Myocyte (in vitro differentiated cells): ENCODE measurements at places on chromosomes 3 and 15.

GRCh38 chr3:138046955-138047354, 37.0 kb downstream of the CLDN18 start:
- no peak for DNase-seq

DNA sequence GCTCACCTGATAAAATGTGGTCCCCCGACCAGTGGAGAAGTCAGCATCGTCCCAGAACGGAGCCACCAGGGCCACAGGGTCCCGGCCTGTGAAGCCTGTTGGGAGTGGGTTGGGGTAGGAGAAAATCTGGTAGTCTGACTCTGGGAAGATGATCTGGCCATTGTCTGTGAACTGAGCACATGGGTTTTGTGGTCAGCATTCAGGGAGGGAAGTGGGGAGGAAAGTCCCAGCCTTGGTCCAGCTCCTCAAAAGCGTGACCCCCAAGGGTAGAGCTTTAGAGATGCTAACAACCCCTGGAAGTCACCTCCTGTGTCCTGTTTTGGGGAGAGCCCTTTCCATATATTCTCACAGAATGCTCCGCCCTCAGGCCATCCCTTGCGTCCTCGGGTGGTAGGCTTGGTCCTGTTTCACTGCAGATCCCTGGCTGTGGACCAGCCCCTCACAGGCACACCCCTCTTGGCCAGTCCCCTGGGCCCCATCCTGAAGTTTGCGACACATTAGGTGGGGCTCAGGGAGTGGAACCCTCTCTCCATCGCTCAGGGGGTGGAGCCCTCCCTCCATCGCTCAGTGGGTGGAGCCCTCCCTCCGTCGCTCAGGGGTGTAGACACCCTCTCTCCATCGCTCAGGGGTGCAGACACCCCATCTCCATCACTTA, 40.0 kb downstream of the MUC4 start:
- no peak for DNase-seq

- DNase-seq, result no peak
Measured at GRCh38 chr3:139378587-139379241, 10.7 kb downstream of the COPB2 start.

- no peak for DNase-seq
Measured at GRCh38 chr15:77071305-77072223, 655 bp upstream of the TSPAN3 start.

DNA sequence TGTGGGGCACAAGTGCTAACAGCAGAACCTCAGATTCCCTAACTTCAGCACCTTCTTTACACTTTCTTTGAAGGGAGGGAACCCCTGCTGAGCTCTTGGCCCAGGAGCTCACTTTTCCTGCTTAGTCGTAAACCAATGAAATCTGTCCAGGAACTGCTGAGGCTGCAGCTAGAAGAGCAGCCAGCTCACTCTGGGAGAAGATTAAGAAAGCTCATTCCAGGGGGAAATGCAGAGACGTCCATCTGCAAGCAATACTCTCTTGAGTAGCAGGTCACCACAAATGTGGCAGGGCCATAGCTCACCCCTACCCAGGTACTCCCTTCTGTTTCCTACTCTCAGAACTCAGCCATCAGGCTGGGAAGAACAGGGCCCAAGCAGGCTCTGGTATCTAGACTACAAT, 103.3 kb downstream of the WDR76 start:
- no peak for DNase-seq

DNA sequence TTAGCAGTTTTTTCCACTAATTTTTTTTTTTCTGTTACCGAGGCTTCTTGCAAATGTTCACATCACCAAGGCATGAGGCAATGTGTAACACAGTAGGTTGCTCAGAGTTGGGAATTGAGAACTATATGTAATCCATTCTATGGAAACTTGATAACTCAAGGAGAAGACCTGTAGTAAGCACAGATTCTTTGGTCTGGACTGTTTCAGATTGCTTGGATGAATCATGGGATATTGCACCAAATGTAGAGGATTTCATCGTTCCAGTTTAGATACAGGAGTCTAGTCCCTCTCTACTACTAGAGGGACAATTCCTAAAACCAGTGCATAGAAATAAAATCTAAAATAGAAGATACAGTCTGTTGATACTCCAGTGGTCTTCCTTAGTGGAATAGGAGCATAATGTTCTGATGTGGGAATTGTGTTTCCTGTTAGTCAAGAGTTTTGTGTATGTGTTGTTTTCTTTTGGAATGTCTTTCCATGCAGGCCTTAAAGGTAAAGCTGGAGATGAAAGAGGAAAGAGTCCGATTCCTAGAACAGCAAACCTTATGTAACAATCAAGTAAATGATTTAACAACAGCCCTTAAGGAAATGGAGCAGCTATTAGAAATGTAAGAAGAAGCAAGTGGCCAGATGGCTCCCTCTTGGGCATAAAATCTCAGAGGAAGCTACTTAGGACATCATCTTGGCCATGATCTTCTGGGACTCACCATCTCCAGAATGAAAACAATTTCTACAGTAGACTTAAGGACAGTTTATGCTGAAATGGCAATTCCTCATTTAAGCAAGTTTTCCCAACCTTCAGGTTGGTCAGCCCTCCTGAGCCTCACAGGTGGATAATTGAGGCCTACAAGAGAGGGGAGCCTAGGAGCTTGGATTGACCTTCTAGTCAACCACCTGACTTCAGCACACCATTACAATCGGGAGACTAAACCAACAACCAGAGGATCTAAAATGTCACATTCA, 10.7 kb downstream of the KNSTRN start:
- DNase-seq, result no peak

DNA sequence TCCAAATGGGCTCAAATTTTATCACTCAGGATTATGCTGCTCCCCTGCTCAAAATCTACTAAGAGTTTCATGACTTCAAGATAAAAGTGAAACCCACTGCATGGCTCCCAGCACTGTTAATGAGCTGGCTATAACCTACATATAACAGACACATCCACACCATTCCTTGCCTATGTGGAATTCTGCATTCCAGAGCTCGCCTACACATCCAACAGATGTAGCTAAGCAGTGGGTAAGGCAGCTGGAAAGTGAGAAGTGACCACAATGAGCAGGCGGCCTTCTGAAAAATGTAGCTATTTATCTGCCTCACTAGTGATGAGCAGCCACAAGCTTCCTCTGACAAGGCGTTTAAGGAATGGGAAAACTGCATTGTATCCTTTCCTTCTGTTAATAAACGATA, 92.0 kb upstream of the TRIM42 start:
- peak; percentile 77 for DNase-seq

GRCh38 chr3:151404316-151404715, 19.8 kb upstream of the P2RY12 start:
- peak; percentile 18 for DNase-seq

- DNase-seq, result no peak
Measured at GRCh38 chr15:70519616-70520015, 243.7 kb downstream of the UACA start.

- DNase-seq, result no peak
Measured at GRCh38 chr3:145248928-145249327, 912.1 kb downstream of the PLOD2 start.

GRCh38 chr15:90869601-90870353, 1.4 kb downstream of the FURIN start:
- DNase-seq, result peak; percentile 41

GRCh38 chr15:63212050-63213004, 22.9 kb downstream of the RAB8B start:
- no peak for DNase-seq

GRCh38 chr3:61439122-61439458, 122.3 kb upstream of the PTPRG start:
- DNase-seq, result peak; percentile 14

DNA sequence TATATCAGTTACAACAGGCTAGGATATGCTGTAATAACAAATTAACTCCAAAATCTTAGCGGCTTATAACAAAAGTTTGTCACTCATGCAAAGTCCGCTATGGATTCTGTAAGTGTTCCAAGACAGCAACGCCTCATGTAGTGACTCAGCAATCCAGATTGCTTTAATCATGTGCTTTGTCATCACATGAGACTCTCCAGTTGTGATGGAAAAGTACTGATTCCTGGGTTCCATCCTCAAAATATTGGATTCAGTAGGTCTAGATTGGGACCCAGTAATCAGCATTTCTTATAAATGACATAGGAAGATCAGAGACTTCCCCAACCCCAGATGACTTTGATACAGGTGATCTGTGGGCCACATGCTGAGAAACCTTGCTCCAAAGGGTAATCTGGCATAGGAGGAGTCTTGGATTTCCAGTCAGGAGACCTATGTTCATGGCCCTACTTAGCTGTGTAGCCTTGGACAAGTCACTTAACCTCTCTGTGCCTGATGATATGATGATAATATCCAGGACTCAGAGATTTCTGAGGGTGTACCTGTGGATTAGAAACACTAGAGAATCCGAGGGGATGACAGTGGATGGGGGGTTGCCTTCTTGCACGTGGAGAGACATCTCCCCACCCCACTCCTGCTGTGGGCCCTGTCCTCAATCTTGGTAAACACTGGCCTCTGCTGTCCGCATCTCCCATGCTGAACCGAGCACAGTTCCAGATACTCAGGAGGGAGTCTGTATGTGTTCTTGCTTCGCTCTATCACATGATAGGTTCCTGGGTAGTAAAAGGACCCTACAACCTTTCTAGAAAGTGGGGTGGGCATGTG, 65.5 kb downstream of the CORO2B start:
- DNase-seq, result peak; percentile 41

DNA sequence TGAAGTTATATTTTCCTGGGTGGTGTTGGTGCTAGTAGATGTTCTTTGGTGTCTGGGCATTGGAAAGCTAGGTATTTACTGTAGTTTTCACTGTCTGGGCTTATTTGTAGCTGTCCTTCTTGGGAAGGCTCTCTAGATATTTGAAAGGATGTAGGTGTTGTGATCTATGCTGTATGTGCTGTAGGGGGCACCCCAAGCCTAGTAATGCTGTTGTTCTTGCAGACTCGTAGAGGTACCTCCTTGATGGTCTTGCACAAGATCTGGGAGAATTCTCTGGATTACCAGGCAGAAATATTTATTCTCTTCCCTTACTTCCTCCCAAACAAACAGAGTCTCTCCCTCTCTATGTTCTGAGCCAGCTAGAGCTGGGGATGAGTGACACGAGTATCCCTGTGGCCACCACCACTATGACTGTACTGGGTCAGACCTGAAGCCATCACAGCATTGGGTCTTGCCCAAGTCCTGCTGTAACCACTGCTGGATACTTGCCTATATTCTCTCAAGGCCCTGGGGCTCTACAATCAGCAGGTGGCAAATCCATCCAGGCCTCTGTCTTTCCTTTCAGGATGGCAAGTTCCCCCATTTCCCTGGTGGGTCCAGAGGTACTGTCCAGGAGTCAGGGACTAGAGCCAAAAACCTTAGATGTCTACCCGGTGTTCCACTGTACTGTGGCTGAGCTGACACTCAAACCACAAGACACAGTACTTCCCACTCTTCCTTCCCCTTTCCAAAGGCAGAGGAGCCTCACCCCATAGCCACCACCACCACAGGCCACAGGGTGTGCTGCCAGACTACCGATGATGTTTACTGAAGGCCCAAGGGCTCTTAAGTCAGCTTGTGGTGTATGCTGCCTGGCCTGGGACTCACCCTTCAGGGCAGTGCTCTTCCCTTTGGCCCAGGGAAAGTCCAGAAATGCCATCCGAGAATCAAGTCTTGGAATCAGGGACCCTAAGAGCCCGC, 195.2 kb upstream of the DPPA4 start:
- DNase-seq, result peak; percentile 32

DNA sequence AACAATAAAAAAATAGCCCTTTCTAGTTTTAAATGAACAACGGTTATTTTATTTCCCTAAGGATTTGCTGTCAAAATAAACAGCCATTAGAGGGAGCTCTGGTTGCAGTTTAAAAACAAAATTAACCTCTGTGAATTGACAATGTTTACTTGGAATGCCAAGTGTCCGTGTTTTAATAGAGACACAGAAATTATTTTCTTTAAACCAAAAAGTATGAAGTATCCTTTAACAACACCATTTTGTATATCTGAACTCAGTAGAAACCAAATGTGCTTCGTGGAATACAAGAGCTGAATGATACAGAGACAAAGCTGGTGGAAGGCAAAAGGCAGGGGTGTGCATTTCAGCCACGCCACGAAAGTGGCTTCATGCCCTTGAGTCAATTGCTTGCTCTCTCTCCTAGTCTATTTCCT, 74.4 kb downstream of the MOBP start:
- peak; percentile 56 for DNase-seq

GRCh38 chr3:112889357-112889756, 42.7 kb upstream of the CD200R1L start:
- DNase-seq, result no peak

DNA sequence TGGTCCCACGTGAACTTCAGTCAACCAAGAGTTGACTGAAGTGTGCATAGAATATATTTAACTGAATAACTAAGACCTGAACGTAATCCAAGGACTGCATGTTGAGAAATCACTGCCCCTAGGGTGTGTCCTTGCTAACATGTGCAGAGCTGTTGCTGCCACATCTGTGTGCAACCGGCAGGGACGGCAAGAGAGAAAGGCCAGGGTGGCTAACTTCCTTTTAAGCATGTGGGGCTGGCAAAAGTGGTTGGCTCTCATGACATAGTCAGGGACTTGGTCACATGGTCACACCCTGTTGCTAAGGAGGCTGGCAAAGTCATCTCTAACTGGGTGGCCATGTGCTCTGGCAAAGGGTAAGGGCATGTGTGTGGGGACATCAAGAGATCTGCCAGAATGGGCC, 52.4 kb downstream of the GASK1A start:
- DNase-seq, result no peak

DNA sequence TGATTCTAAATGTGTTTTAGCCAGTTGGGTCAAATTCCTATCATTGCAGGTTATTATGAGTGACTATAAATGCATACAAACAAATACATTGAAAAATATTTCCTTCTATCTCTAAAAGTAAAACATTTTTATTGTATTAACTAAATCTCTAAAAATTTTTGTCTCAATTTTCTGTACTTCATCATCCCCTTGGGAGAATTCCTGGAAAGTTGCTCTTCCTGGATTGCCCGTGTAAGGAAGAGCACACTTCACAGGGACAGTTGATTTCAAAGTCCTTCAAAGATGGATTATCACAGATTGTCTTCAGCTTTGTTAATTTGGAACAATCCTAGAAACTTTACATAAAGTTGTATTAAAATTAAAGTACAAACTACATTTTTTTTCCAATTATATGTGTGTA, 595.6 kb downstream of the ROBO1 start:
- DNase-seq, result no peak

DNA sequence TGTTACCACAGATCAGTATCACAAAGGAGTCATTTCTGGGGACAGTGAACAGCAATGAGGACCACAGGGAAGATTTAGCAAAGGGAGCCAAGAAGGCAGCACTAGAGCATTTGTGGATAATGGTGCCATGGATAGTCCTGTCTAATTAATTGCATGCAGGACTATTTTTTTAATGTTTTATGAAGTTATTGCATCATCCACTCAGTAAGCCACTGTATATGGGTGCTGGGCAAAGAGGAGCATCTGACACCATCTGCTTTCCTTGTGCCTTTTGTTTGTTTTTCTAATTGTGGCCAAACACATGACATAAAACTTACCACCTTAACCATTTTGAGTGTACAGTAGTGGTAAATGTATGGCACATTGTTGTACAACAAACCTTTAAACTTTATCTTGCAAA, 301.1 kb upstream of the LRRFIP2 start:
- DNase-seq, result no peak

- DNase-seq, result no peak
Measured at GRCh38 chr15:36529296-36530011, 50.0 kb upstream of the CDIN1 start.
